Right cardiac atrium (tissue), 5 donors: ENCODE measurements at places on chromosomes 3 and 15. TPM values are rescaled to one million over a fixed set of nuclear protein-coding genes. Genes with fewer than 3 reads are reported as not detected.

The LSAMP gene
- 3.7 TPM for total RNA-seq

- no peak for DNase-seq
Measured at GRCh38 chr3:129775870-129776269, 117.6 kb downstream of the TMCC1 start.

DNA sequence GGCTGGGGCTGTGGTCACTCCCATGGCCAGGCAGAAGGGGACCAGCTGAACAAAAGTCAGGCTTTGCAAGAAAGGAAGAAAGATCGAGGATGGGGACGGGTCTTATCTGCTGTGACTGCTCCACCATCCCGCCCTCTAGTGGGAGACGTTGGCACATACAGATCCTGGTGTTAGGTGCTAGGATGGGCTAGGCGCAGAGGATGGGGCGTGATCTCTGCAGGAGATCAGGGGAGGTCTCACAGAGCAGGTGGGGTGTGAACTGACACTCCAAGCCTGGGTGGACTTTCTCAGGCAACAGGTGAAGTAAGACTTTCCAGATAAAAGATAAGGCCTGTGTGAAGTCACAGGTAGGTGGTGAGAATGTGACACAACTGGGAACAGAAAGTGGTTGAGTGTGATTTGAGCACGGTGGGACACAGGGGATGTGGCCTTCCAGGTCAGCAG, 141.9 kb upstream of the SMAD3 start:
- no peak for DNase-seq

- no peak for DNase-seq
Measured at GRCh38 chr3:122803977-122804376, 9.1 kb downstream of the SLC49A4 start.

GRCh38 chr15:73273181-73274002, 95.4 kb downstream of the HCN4 start:
- DNase-seq = peak; percentile 44

DNA sequence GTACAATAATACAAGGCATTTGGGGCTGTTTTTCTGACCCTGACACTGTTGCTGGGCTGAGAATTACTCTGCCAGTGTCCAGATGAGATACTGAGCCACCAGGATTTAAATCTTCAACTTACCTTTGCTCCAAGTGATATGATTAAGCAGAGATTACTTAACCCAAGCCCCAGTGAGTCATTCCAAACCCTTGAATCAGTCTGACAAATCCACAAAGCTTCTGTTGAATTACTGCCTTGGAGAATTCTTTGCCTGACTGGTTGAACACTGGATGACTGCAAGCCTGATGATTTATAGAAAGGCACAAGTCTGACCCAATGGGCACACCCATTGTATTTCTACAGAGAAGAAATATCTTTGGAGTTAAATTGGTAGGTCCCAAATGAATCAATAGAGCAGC, 88.2 kb upstream of the TSC22D2 start:
- DNase-seq = no peak

DNA sequence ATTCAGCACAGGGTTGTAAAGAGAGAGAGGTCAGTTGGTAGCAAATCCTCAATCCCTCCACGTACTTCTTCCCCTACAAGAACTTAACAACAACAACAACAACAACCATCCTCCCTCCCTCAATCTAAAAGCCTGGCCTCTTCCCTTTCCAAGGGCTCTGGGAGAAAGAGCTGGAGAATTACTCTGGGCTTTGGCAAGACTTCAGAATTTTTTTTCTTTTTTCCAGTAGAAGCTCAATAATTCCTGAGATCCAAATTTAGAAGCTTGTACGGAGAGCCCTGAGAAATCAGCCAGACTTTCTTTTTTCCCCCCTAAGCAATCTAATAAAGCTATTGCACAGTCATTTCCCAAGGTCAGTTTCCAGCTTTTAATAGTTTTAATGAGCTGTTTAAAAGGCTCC, 95.8 kb upstream of the CACNA2D3 start:
- no peak for DNase-seq

DNA sequence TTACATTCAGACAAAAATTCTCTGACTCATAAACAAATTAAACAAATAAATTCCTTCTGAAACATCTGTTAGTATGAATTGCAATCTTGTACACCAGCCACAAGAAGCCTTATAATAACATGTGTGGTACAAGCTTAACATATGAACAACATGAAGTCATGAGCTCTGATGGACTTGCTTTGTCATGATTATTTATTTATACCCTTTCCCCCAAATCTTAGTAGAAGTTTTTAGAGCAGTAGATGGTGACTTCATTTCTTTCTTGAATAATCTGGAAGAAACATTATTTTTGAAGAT, 633.4 kb downstream of the EPHA3 start:
- no peak for DNase-seq
